ENCODE measurements at places on chromosomes 16 and 17.

DNA sequence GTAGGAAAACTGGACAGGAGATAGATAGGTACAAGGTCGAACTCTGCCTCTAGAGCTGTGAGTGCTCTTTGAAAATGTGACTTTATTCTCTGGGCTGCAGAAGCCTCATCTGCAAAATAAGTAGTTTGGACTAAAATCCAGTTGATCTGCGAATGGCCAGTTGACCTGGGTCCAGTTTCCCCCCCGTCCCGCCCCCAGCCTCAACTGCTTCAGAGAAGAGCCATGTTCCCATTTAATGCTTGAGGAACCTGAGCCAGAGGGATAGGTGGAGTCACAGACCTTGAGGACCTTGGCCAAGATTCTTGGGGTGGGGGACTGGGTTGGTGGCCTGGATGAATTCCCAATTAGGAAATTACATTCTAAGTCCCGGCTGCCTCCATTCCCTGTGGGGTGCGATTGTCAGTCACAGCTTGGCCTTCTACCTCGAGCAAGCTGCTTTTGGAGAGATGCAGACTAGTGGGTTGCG is 14.1 kb downstream of the TBX2 start:
- no peak overlapping the region for H3K27ac ChIP-seq
- peak; percentile 45 for DNase-seq
- H3K27me3 ChIP-seq, result peaks cover 82% of the 10 kb centered on the region
- no peaks in the 10 kb centered on the region for H3K36me3 ChIP-seq
- H3K4me1 ChIP-seq, result no peaks in the 10 kb centered on the region

GRCh38 chr17:49114703-49115102 is 17.9 kb upstream of the B4GALNT2 start:
- DNase-seq, result no peak
- H3K4me3 ChIP-seq, result no peak overlapping the region
- H3K36me3 ChIP-seq, result no peaks in the 10 kb centered on the region
- H3K27me3 ChIP-seq, result no peaks in the 10 kb centered on the region

DNA sequence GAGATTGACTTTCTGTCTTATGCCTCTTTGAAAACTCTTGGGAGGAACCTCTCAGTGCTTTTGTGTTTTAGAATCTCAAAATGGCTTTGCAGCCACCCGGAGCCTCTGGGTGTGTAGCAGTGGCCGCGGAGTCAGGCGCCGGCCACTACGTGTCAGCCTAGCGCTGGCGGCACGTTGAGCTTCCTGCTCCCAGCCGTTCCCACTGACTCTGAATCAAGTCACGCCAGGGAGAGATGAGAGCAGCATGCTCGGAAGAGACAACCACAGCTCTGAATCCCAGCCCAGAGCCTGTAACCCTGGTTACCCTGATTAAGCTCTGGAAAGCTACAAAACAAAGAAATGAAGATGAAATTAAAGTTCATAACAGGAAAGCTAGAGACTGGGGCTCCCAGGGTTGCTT is 97.4 kb upstream of the CACNG5 start:
- peaks cover 5% of the 10 kb centered on the region for H3K4me1 ChIP-seq
- no peaks in the 10 kb centered on the region for H3K36me3 ChIP-seq
- DNase-seq, result peak; percentile 90
- H3K4me3 ChIP-seq, result no peak overlapping the region
- no peaks in the 10 kb centered on the region for H3K27me3 ChIP-seq
- H3K27ac ChIP-seq, result no peak overlapping the region

- no peaks in the 10 kb centered on the region for H3K4me1 ChIP-seq
- no peaks in the 10 kb centered on the region for H3K27me3 ChIP-seq
- DNase-seq, result no peak
- H3K4me3 ChIP-seq, result no peak overlapping the region
Observed at GRCh38 chr16:11278681-11279628, 2.2 kb downstream of the PRM1 start.

All from endodermal cell (in vitro differentiated cells).